ENCODE measurements at places on chromosomes 2 and 18. TPM values are rescaled to one million over a fixed set of nuclear protein-coding genes. Genes with fewer than 3 reads are reported as not detected.

- no peak overlapping the region for H3K27ac ChIP-seq
- no peak overlapping the region for H3K4me3 ChIP-seq
- no peaks in the 10 kb centered on the region for H3K36me3 ChIP-seq
- no peaks in the 10 kb centered on the region for H3K27me3 ChIP-seq
- peaks cover 17% of the 10 kb centered on the region for H3K4me1 ChIP-seq
Measured at GRCh38 chr2:101699755-101700461, 2.4 kb downstream of the MAP4K4 start.

The SEPTIN10 gene
- 113 TPM for total RNA-seq

- H3K4me1 ChIP-seq, result no peaks in the 10 kb centered on the region
- no peaks in the 10 kb centered on the region for H3K27me3 ChIP-seq
- no peak for DNase-seq
- no peaks in the 10 kb centered on the region for H3K36me3 ChIP-seq
- H3K4me3 ChIP-seq, result no peak overlapping the region
Measured at GRCh38 chr18:55484773-55485172, 103.2 kb downstream of the TCF4 start.

The DSG2 gene
- total RNA-seq, result 123 TPM

DNA sequence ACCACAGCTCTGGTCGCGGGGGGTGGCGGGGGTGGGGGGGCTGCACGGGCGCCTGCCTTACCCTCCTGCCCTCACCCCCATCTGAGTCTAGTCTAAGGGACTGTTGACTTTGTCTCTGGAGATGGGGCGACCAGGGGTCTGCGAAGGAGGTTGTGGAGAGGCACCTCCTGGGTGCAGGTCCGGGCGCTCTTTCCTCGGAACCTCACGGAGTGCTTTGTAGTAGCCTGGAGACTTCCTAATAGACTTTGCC lies 141.3 kb downstream of the MEIS1 start:
- no peak overlapping the region for H3K4me3 ChIP-seq
- DNase-seq, result no peak
- H3K27ac ChIP-seq, result no peak overlapping the region

- DNase-seq, result no peak
- no peaks in the 10 kb centered on the region for H3K36me3 ChIP-seq
- H3K4me1 ChIP-seq, result peaks cover 28% of the 10 kb centered on the region
- no peak overlapping the region for H3K27ac ChIP-seq
- H3K4me3 ChIP-seq, result no peak overlapping the region
- no peaks in the 10 kb centered on the region for H3K27me3 ChIP-seq
Measured at GRCh38 chr2:227816507-227817294, 3.1 kb downstream of the CCL20 start.

DNA sequence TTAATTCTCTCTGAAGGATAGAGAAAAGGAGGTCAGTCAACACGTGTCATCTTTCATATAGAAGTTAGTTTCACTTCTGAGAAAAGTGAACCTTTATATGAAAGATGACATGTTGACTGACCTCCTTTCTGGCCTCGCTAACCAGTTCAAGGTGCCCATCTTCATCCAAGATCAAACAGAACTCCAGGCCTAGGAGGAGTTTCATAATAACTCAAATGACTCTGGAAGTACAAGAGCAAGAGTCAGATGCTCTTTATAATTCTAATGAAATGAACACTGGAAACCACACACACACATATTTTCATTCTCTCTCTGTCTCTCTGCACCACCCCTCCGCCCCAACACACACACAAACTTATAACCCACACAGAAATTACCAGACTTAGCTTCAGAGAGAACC lies 16.3 kb downstream of the ANKRD44 start:
- no peaks in the 10 kb centered on the region for H3K36me3 ChIP-seq
- no peak overlapping the region for H3K27ac ChIP-seq
- H3K27me3 ChIP-seq, result no peaks in the 10 kb centered on the region
- no peak for DNase-seq
- no peak overlapping the region for H3K4me3 ChIP-seq

DNA sequence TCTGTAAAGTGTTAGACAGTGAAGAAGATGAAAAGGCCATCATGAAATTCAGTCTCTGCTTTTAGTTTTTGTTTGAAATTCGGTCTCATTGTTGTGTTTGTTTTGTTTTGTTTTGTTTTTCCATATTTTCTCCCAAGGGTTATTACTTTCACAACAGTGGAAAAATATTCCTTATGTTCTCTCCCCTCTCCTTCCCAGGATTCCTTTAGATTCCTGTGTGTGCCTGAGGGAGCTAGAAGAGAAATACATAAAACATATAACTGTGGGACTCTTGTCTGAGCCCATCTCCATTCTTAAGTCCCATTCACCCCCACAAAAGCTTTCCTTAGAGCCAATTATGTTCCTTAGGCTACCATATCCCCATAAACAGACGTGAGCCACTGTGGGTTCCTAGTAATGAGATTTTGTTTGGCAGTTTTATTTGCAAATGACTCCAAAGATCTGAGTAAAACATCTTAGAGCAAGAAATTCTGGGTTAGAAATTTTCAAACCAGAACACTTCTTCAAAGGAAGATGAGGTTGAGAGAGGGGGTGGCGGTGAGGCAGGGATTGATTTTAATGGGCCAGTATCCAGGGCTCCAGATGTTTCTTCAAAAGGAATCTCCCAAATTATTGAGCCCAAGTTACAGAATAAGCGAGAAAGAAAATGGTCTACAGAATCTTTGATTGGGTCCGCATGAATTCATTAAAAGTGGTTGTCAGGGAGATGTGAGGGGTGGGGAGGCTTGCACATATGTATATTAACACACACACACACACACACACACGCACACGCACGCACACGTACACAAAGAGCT lies 157.8 kb upstream of the TNP1 start:
- H3K4me3 ChIP-seq, result no peak overlapping the region
- no peaks in the 10 kb centered on the region for H3K36me3 ChIP-seq
- no peaks in the 10 kb centered on the region for H3K4me1 ChIP-seq

GRCh38 chr18:23537274-23537673 lies 34.0 kb downstream of the RMC1 start:
- H3K36me3 ChIP-seq, result peaks cover 55% of the 10 kb centered on the region
- DNase-seq, result no peak
- no peak overlapping the region for H3K4me3 ChIP-seq
- H3K27ac ChIP-seq, result no peak overlapping the region
- H3K4me1 ChIP-seq, result no peaks in the 10 kb centered on the region

- H3K27ac ChIP-seq, result no peak overlapping the region
- H3K27me3 ChIP-seq, result no peaks in the 10 kb centered on the region
- H3K36me3 ChIP-seq, result no peaks in the 10 kb centered on the region
- DNase-seq, result no peak
Measured at GRCh38 chr2:217977840-217978535, 24.8 kb downstream of the TNS1 start.

GRCh38 chr2:30414961-30415360 lies 32.1 kb upstream of the LCLAT1 start:
- no peaks in the 10 kb centered on the region for H3K4me1 ChIP-seq
- DNase-seq, result no peak
- no peak overlapping the region for H3K27ac ChIP-seq
- H3K4me3 ChIP-seq, result no peak overlapping the region
- H3K36me3 ChIP-seq, result no peaks in the 10 kb centered on the region

DNA sequence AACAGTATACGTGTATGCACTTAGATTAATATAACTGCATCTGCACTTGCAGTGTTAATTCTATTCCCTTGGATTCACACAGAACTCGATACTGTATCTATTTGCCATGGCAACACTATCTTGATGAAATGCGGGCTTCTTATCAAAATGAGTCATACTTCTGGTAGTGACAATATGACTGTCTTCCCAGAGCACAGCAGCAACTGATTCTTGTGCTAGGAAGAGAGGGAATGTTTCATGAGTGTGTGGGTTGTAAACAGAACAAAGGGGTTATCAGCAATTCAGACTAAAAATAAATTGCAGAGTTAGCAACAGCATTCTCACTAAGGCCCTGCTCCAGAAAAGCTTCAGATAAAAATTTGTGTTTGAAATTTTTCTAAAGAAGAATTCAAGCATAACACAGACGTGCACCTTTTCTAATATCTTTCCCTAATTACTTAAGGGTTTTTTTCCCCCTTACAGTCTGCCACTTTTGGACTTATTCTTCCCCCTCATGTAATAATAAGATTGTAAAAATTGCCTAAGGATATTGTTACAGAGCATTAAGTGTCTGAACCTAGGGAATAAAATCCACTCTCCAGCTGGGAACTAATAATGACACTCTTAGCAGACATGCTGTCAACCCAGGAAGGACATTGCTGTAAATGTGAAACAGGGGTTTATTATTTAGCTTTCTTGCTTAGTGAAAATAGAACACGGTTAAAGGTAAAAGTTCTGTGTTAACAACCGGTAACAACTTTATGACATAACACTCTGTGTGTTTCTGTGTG lies 99.9 kb upstream of the SLC38A11 start:
- H3K4me3 ChIP-seq, result no peak overlapping the region
- no peak for DNase-seq
- no peak overlapping the region for H3K27ac ChIP-seq

The PDE1A gene
- 0.12 TPM for total RNA-seq

DNA sequence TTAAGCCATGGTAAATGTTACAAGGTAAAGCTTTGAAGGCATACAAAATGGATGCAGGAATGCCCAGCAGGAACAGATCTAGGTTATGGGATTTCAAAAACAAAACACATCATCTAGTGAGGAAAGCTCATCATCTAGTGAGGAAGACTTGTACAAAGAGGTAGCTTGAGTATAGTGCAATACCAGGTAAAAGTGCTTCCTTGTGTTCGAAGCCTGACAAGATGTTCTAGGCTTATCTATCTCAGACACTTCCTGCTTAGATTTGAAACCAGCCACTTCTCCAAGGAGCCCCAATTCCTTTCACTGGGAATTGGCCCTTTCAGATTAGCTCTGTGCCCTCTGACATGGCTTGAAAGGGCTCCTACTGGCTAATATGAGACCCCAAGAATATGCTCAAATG lies 45.6 kb downstream of the RNU4ATAC start:
- H3K36me3 ChIP-seq, result no peaks in the 10 kb centered on the region
- H3K27ac ChIP-seq, result no peak overlapping the region
- no peak overlapping the region for H3K4me3 ChIP-seq
- H3K4me1 ChIP-seq, result peaks cover 28% of the 10 kb centered on the region
- no peak for DNase-seq
- H3K27me3 ChIP-seq, result no peaks in the 10 kb centered on the region

The LOXL3 gene
- 4.1 TPM for total RNA-seq

All from HCT116 (cell line).